Vagina (tissue), 2 donors: ENCODE measurements at places on chromosomes 3 and 15.

DNA sequence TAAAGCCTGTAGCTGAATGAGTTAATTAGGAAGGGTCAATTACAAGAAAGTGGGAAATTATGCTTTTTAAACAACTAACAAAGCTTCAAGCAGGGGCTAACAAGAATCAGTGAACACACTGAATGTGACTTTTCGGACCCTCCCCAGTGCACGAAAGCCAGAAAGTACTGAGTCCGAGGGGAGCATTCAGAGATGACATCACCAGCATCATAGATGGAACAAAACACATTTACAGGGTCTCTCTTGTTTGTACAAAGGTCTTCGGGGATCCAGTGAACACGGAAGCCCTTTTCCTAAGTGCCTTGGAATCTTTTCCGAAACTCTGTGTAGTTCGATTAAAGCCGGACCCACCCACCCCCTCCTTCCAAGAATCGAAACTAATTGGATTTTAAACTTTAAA lies 829 bp downstream of the DCP1A start:
- peaks cover 18% of the 10 kb centered on the region for H3K36me3 ChIP-seq
- no peaks in the 10 kb centered on the region for H3K27me3 ChIP-seq
- peak overlapping the region; percentile 94 for H3K27ac ChIP-seq
- peak overlapping the region; percentile 99 for H3K4me3 ChIP-seq
- no peak for DNase-seq

GRCh38 chr3:194736896-194737600 lies 51.4 kb downstream of the FAM43A start:
- H3K27me3 ChIP-seq, result no peaks in the 10 kb centered on the region
- H3K4me3 ChIP-seq, result no peak overlapping the region
- peaks cover 15% of the 10 kb centered on the region for H3K4me1 ChIP-seq
- H3K27ac ChIP-seq, result no peak overlapping the region
- H3K36me3 ChIP-seq, result no peaks in the 10 kb centered on the region
- no peak for DNase-seq

DNA sequence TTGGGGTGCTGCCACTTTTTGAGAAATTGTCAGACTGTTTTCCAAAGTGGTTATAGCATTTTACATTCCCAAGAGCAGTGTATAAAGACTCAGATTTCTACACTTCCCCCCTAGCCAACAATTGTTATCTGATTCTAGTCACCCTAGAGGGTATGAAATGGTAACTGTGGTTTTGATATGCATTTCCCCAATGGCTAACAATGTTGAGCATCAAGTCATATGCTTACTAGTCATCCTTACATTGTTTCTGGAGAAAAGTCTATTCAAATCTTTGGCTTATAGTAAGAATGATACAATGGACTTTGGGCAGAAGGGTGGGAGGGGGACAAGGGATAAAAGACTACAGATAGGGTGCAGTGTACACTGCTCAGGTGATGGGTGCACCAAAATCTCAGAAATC lies 73.3 kb downstream of the CSNK1G1 start:
- H3K4me3 ChIP-seq, result no peak overlapping the region
- DNase-seq, result no peak
- no peak overlapping the region for H3K27ac ChIP-seq
- no peaks in the 10 kb centered on the region for H3K36me3 ChIP-seq
- H3K4me1 ChIP-seq, result peaks cover 13% of the 10 kb centered on the region

- no peaks in the 10 kb centered on the region for H3K36me3 ChIP-seq
- no peak overlapping the region for H3K27ac ChIP-seq
- H3K27me3 ChIP-seq, result no peaks in the 10 kb centered on the region
- H3K4me3 ChIP-seq, result no peak overlapping the region
- H3K4me1 ChIP-seq, result peaks cover 12% of the 10 kb centered on the region
Measured at GRCh38 chr3:186189492-186189891, 80.6 kb upstream of the ETV5 start.

GRCh38 chr15:77160562-77161478 lies 89.9 kb upstream of the TSPAN3 start:
- peaks cover 13% of the 10 kb centered on the region for H3K36me3 ChIP-seq
- no peaks in the 10 kb centered on the region for H3K27me3 ChIP-seq
- H3K4me1 ChIP-seq, result peaks cover 10% of the 10 kb centered on the region
- H3K4me3 ChIP-seq, result no peak overlapping the region

DNA sequence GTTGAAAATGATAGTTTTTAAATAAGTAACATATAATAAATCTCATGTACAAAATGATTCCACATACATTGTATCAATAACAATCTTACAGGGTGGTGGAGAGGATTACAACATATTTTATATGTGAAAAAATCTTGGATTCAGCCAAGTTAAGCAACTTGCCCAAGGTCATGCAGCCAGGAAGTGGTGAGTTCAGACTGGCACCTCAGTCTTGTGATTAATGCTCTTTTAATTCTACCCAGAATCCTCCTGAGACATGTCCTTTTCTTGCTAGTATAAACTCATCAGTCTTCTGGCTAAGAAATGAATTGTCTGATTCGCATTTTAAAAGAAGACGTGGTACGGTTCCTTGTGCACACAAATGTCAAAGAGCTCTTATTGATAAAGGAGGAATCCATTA lies 4.5 kb upstream of the MYRIP start:
- H3K27me3 ChIP-seq, result no peaks in the 10 kb centered on the region
- no peak for DNase-seq
- no peaks in the 10 kb centered on the region for H3K36me3 ChIP-seq
- H3K4me3 ChIP-seq, result no peak overlapping the region

DNA sequence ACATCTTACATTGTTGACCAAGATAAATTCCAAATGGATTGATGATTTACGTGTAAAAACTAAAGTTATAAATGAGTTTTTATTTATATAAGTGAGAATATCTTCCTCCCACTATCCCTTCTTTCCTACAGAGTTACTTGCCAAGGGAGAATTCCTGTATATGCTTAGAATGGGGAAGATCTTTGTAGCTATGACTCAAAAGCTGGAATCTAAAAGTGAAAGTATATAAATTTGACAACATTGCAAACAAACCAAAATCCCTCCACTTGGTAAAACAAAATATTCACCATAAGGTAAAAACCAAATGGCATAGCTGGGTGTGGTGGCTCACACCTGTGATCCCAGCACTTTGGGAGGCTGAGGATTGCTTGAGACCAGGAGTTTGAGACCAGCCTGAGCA lies 52.7 kb upstream of the GCNT3 start:
- no peaks in the 10 kb centered on the region for H3K36me3 ChIP-seq
- H3K4me3 ChIP-seq, result no peak overlapping the region
- H3K4me1 ChIP-seq, result no peaks in the 10 kb centered on the region
- H3K27ac ChIP-seq, result no peak overlapping the region
- no peak for DNase-seq

GRCh38 chr3:3288255-3288654 lies 108.8 kb upstream of the CRBN start:
- no peaks in the 10 kb centered on the region for H3K4me1 ChIP-seq
- H3K4me3 ChIP-seq, result no peak overlapping the region
- H3K36me3 ChIP-seq, result no peaks in the 10 kb centered on the region
- H3K27me3 ChIP-seq, result no peaks in the 10 kb centered on the region
